Activated T-cell treated with anti-CD3 and anti-CD28 coated beads for 1 hour (primary cell): ENCODE measurements at places on chromosomes 2 and 18.

DNA sequence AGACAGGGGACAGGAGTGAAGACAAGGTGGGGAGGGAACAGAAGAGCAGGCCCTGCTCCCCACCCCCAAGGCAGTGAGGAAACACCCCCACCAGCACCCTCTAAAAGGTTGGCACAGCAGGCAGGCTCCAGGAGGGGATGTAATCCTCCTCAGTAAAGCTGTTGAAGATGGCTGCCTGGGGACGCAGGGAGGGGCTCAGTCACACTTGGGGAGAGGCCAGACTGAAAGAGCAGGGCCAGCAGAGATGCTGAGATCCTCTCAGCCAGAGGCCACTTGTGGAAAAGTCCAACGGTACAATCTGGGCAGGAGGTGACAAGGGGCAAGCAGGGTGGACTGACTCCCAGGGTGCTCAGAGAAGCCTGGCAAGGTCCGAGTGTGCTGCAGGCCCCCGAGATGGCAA lies 154.8 kb upstream of the ID2 start:
- no peak for DNase-seq

- DNase-seq, result no peak
These were observed 37.8 kb upstream of the RTTN start for GRCh38 chr18:70243131-70243929.

- no peak for DNase-seq
These were observed 1.7 kb downstream of the SLC1A4 start for GRCh38 chr2:64990876-64991275.

DNA sequence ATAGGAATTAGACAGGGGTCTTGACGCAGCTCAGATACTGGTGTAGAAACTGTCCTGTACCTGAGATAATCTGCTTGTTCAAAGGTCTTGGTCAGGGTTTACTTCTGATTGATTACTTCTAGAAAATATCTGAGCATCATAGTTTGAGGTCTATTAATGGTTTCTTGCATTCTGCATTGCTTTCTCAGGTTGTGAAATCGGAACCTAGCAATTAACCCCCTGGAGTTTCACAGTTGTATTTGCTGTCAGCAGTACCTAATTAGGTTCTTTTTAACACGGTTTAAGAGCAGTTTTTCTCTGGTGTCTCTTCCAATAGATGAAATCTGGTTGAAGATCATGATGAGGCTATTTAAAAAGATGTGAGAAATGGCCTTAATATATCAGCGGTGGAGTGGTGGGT lies 428.6 kb upstream of the SYT4 start:
- DNase-seq, result no peak

- no peak for DNase-seq
These were observed 40.6 kb downstream of the KIAA2012 start for GRCh38 chr2:202113571-202114142.

DNA sequence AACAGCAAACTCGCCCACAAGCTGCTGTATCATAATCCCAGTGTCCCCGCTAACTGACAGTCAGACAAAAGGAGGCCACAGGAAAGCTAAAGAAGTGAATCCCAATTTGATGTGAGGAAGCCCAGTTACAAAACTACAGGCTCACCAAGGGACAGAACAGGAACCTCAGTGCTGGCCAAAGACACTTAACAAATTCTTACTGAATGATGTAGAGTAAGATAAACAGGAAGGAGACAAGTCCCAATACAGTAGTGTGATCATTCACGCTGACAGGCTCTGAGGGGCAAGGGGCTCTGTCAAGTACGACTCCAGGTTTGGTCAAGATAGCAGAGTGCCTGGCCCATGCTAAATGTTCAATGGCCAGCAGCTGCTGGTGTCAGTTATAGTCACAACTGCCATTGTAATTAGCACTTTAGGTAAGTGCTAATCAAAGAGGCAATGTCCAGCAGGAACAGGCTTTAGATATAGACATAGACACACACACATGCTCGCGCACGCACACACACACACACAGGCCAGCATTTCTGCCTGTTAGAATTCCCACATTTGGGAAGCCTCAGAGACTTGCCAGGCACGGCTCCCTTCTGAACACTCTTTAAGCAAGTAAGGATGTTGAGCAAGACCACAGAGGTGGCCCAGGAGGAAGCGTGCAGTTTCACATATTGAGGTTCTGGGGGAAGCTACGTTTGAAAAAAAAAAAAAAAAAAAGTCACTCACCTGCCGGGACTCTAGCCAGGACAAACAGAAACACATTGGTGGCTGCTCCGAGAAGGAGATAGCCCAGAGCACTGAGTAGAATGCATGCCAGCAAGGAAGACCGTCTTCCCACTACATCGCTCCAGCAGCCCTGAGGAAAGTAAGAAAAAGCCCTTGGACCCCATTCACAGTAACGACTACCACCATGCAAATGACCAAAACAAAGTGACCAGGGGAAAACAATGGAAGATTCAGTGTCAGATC lies 35.4 kb upstream of the TMEM182 start:
- no peak for DNase-seq

DNA sequence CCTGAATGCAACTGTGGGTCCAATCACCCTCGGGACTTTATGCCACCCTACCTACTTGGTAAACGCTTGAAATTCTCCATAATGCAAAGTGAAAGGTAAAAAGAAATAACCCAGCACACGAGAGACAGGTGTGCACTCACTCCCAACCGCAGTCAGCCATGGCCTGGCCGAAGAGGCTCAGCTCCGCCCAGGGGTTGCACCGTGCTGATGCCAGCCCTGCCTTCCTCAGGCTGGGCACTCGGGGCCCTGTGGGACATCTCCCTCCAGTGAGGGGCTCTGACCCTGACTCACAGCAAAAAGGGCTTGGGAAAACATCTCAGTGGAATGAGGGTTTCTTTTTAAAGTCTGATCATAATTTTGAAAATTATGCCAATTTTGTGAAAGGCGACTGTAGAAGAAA lies 13.3 kb downstream of the SLC66A2 start:
- no peak for DNase-seq

DNA sequence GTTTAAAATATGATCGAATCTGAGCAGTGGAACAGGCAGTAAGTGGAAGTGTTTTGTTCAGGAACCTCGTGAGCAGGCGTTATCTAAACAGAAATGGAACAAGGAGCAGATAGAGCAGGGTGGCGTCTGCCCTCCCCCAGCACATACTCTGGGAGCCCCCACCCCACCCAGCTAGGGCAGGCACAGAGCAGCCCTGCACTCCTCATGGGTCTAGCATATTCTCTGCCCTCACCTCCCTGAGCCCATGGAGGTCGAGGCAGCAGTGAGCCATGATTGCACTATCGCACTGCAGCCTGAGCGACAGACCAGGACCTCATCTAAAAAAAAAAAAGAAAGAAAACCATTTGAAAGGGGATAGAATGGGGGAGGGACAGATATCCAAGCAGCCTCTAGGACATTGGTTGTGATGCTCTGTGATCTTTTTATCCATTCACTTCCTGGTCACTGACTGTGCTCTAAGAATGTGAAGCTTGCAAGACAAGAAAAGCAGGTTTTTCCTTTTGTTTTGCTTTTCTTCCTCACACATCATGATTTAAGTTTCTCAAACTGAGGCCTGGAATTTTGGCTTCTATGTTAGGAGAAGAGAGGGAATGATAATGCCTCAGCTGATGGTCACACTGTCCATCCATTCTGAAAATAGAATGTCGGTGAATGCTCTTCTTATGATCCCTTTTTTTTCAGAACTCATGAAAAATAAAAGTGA lies 3.1 kb downstream of the MLPH start:
- no peak for DNase-seq

- DNase-seq, result no peak
These were observed 31.9 kb downstream of the HS1BP3 start for GRCh38 chr2:20618886-20619521.

GRCh38 chr2:141316606-141317005 lies 814.2 kb downstream of the LRP1B start:
- DNase-seq, result no peak

GRCh38 chr2:181364492-181365170 lies 92.6 kb upstream of the ITGA4 start:
- DNase-seq, result no peak

DNA sequence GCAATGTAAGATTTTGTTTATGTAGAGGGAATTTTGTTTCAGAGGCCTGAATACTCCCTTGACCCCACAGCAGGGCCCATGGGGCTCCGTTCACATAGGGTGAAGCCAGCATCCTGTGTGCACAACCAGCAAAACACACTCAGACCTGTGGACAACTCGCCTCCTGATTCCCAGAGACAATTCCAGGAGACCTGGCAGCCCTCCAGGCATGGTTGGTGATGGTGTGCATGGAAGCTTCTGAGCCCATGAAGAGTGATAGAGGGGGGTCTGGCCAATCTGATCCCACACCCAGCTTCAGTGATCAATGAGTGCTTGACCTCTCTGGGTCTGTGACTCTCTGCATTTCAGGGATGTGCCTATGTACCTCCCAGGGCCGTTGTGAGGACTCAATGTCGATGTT lies 91.0 kb upstream of the RAB6C start:
- DNase-seq, result no peak

DNA sequence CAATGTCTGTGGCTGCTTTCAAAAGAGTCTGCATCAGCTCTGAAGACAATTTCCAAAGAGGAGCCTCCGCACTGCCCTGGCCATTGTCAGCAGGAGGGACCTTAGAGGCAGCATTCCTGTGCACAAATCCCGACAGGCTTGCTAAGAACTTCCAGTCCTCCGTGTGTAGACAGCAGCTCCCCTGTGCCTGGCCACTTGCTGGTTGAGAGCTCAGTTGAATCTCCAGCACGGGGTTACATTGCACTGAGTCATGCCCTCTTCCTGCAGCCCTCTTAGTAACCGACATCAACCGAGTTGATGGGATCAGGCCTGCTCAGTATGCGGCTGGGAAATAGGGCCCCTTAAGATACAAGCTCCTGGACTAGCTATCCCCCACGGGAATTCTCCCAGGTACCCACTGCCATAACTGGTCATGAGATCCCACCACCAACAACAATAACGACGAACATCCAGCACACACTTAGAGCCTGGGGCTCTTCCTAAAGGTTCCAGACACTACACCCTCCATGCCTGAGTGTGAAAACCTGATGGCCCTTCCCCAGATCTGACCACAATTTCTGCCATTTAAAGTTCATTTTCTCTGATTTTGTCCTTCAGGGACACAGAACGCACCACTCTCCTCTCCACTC lies 12.0 kb downstream of the ATP6V1B1 start:
- no peak for DNase-seq

DNA sequence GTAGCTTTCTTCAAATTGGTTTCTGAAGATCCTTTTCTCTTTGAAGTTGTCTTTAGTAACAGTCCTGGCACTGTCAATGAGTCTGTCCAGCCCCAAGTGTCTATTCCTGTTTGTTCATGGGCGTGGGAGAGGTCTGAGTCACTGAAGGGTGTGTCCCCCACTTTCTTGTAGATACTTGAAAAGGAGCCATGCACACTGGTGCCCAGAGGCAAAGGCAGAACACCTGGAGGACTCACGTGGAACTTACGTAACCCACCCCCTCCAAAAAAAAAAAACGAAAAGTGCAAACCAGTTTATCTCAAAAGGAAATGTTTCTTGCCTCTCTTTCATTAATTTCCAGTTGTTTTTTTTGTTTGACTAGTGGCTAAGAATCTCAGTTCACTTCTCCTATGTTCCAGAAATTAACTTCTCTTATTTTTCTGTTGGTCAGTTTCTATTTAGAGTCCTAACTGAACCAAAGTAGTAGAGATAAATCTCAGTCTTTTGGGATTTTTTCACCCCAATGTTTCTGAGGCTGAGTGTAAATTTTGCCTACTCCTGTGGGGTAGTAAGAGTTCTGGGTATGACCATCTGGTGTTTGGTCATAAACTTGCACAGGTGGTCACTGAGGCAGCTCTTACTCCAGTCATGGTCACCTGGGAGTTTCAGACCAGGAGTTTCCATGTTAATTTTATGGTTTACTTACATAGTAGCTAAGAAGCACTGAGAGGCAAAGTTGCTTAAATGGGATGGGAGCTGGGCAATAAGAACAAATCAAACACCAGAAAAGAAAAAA lies 54.9 kb downstream of the DSC3 start:
- no peak for DNase-seq

DNA sequence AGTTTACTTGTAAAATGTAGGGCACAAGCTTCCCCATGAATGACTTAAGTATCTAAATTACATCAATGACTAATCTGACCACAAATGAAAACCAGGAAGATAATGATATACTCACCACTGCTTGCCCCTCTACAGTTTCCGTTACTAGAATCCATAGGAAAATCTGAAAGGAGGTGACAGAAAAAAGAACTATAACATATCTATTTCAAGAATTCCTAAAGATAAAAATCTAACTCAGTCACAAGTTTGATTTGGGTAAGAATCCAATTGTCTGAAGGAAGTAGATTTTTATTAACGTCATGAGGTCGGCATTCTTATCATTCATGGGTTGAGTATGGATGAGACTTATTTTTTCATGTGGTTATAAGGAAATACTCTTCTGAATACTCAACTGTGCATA lies 7.8 kb downstream of the FRZB start:
- no peak for DNase-seq
